ENCODE measurements at places on chromosomes 11 and 22.

DNA sequence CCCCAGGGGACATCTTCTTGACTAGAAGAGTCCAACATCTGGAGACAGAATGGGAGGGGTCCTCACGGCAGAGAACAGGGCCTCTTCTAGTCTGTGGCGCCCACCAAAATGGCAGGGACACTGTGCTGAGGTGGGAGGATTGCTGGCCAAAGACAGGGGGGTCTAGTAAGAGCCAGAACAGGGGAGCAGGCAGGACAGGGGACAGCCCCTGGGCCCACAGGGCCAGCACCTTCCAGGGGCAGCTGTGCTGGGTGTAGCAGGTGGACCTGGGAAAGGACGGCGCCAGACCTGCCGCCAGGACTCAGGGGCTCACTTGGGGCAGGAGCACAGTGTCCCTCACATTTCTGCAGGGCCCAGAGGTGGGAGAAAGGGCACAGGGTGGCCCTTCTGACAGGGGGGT lies 858 bp upstream of the APOBEC3A start:
- no peak for DNase-seq

- DNase-seq, result no peak
Measured at GRCh38 chr11:20489948-20490347, 102.4 kb downstream of the PRMT3 start.

DNA sequence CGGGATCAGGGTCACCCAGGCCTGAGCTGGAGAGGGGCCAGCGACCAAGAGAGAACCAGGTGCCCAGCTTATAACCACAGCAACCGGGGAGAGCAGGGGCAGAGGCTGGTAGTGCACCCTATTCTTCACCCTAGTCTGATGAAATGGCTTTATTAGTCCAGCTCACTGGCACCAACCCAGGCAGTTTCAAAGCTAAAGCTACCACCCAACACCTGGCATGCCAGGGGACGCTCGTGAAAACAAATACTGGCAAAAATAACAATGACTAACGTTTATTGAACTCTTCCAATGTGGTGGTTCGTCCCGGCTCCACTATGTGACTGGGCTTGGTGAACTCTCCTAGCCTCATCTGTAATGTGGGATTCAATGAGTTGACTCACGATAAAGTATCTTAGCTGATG lies 30.6 kb downstream of the SCGB1A1 start:
- DNase-seq, result no peak

GRCh38 chr11:112882494-112883381 lies 78.5 kb upstream of the NCAM1 start:
- no peak for DNase-seq

GRCh38 chr11:14882196-14882595 lies 9.8 kb downstream of the CYP2R1 start:
- DNase-seq, result no peak

DNA sequence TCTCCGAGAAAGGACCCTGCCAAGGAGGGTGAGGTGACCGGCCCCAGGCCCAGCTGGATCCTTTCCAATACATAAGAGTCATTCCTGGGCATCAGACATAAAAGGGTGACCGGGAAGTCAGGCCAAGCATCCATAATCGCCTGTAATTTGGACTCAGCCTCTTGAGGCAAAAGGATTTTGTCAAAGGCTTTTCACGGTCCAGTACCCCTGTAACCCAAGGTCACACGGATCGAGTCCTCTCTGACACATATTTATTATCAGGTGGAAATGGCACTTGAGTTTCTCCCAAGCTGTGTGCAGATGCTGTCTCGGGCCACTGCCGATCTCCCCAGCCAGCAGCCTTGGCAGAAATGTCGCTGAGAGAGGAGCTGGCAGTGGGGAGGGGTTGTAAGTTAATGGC lies 556.5 kb downstream of the MN1 start:
- no peak for DNase-seq

- no peak for DNase-seq
Measured at GRCh38 chr11:66479394-66480116, 679 bp upstream of the DPP3 start.

GRCh38 chr11:73428699-73429098 lies 52.5 kb downstream of the RELT start:
- no peak for DNase-seq

DNA sequence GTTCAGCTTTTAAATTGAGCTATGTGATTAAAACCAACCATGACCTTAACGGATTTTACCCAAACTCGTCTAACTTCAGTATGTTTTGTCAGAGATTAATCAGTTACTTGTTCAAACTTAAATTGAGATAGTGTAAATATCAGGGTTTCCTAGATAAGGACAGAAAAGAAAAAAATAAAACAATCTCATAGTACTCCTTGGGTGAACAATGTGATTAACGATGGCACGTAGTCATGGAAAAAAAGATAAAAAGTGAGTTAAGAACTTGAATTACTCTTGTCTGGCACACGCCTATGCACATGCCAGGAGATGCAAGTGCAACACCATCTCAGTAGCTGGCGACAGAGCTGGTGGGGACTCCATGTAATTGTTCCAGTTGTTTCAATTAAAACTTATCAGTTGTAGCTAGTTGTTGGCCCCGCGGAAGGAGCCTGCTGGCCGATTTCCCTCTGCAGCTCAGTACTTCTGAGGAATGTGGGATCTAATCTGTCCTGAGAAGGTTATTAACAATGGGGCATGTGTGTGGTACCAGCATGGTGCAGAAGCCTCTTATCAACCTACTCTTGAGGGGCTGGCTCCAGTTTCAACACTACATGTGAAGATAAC lies 3.0 kb downstream of the RASSF10 start:
- DNase-seq, result no peak

DNA sequence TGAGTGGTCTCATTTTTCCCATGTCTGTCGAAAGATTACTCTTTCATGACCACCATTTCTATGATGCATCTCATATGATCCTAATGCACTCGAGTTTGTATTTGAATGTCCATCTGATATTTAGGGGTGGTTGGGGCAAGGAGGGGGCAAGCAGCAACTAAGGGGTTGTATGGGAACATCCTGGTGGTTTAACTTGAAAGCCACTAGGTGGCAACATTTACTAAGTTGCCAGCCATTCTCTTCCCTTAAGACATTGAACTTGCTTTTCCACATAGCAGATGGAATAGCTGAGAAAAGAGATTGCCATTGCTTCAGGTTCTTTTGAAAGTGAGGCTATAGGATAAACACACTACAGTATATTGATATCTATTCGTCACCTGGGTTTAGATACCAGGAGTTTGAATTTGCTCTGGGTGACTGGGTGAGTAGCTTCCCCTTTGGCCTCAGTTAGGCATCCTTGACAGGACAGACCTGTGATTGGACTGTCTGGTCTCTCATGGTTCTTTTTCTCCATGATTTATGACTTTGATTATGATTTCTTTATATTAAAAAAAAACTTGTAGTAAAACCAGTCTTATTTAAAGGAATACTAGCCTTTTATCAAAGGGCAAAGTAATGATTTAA lies 32.4 kb downstream of the NF2 start:
- no peak for DNase-seq

- no peak for DNase-seq
Measured at GRCh38 chr11:70743941-70744351, 345.6 kb downstream of the CTTN start.

DNA sequence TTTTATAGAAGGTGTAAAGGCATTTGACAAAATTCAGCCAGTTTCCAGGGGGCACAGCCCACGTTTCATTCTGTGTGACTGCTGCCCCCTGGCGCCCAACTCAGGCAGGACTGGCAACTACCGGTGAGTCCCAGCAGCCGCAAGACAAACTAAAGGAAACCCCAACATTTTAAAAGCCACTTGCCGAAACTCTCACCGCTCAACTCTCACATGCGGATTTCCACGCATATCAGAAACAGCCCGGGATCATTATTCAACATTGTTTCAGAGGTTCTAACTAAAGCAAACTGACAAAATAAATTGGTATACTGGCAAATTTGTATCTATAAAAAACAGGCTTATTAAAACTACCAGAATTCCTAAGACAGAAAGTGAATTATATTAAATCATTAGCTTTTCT lies 48.2 kb downstream of the MORC2 start:
- no peak for DNase-seq

DNA sequence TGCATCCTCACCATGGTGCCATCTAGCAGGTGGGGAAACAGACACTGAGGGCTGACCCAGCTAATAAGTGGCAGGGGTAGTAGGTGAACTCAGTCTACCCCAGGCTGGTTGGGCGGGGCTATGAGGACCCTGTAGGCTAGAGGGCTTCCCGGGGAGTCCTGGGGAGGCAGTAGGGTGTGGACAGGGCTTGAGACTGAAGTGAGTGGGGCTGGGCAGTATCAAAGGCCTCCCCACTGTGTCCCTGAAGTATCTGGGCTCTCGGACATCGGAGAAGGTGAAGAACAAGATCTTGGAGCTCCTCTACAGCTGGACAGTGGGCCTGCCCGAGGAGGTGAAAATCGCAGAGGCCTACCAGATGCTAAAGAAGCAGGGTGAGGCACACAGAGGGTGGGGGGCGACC lies 11.4 kb downstream of the GGA1 start:
- DNase-seq, result no peak

GRCh38 chr11:9037046-9037780 lies 33.4 kb upstream of the NRIP3 start:
- no peak for DNase-seq

DNA sequence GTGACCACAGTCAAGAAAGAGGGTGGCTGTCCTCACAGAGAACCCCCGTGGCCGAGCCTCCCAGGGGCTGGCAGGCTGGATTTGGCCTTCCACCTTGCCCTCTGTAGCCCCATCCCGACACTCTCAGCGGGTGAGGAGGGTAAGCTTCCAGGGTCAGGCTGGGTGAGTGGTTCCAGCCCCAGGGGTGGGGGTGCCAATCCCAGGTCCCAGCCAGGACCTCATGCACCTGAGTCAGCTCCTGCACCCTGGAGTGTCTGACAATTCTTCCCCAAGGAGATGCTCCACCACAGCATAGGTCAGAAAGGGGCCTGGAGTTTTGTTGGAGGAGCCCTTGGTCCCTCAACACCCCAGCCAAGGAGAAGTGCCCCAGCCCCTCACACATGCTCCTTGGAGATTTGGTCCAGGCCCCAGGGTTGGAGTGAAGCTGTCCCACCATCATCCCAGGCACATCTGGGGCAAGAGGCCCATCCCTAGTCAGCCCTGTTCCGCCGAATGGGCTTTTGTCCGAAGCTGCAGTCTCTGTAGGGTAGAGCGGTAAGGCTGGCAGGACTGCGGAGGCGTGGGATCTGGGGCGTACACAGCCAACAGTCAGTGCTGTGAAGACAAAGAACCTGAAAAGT lies 8.4 kb downstream of the LINC01488 start:
- no peak for DNase-seq

- DNase-seq, result no peak
Measured at GRCh38 chr11:88179971-88180629, 4.9 kb upstream of the RAB38 start.

DNA sequence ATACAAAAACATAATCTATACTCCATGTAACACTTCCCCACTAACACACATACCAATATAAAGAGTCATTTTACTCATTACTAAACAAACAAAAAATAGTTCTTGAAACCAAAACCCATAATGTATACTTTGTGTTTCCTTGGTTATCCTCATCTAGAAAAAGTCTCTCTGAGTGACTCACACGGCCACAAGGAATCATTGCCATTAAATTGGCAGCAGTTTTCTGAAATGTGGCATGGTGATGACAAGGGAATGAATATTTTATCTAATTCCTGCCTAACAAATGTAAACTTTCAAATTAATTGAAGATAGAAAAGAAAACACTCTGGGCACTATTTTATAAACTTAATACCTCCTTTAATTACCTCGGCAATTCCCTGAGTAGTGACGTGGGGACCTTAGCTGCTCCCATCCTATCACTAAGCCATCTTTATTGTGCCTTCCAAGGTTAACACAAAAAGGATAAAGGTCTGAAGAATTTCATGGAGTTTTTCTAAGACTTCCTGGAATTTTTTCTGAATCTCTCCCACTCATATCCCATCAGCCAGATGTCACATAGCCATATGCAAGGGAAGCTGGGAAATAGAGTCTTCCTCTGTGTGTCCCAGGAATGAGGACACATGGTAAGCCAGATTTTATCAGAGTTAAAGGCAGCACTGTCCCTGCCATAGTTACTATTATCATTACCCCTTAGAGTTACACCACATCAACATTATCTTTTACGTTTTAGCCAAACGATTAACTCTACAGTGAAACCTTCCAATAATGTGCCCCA lies 857.2 kb upstream of the TENM4 start:
- peak; percentile 18 for DNase-seq

GRCh38 chr11:62324731-62325556 lies 12.3 kb upstream of the ASRGL1 start:
- DNase-seq, result no peak

DNA sequence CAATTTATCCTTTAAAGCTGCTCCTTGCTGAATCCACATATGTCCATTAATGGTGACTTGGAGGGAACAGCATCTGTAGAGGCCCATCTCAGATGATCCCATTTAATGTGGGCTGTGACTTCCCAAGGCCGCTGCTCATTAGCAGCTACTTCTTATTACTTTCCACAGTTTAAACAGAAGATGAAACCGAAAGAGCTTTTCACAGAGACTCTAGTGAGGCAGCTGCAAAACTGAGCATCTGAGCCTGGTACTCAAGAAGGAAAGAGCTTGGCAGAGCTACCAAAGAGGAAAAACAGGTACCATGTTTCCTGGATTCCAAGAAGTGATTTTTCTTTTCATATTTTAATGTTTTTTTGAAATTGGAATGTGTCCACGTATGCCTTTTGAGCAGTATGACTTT lies 110.5 kb upstream of the NARS2 start:
- DNase-seq, result no peak

- no peak for DNase-seq
Measured at GRCh38 chr11:66218036-66218435, 50.4 kb upstream of the RAB1B start.

GRCh38 chr22:17475318-17476230 lies 87.7 kb upstream of the SLC25A18 start:
- DNase-seq, result no peak

GRCh38 chr11:4848908-4849532 lies at the start of gene OR51S1:
Gene OR51S1 (minus strand): TSS chr11:4849208. CDS start chr11:4849208, 0 bp downstream.
- DNase-seq, result no peak

- no peak for DNase-seq
Measured at GRCh38 chr11:63811522-63811921, 1.7 kb upstream of the SPINDOC start.

- DNase-seq, result no peak
Measured at GRCh38 chr11:124612045-124612444, 817 bp downstream of the PANX3 start.

GRCh38 chr11:45901626-45902025 lies 5.4 kb downstream of the FREY1 start:
- no peak for DNase-seq

Data from GM04503 (cell line).